Stimulated activated CD8-positive, alpha-beta memory T cell treated with anti-CD3 and anti-CD28 coated beads, Interleukin-12 subunit alpha, Interleukin-12 subunit beta, amount 100 ng/mL, for 4 hours (primary cell): ENCODE measurements at places on chromosomes 5 and 9.
A peak's percentile ranks its signal among the peaks of the same experiment; 100 is the strongest.

GRCh38 chr5:163387589-163388343 is 49.6 kb upstream of the CCNG1 start:
- DNase-seq: no peak

GRCh38 chr9:128091144-128091543 is 23.1 kb downstream of the SLC25A25 start:
- DNase-seq: no peak

DNA sequence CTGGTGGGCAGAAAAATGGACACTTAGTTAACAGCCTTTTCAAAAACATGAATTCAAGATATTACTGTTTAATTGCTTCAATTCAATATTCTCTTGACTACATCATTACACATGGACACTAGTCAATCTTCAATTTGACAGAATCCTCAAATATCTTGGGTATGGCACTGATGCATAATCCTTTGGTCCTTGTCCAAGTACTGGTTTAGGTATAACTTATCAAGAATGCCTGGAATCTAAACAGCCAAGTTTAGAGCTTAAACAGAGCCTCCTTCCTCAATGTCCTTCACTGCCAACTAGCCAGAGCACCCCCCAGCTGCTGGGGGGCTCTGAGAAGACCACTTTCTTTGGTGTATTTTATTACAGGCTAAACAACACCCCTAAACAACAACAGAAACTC is 61.6 kb upstream of the ERCC6L2 start:
- no peak for DNase-seq

DNA sequence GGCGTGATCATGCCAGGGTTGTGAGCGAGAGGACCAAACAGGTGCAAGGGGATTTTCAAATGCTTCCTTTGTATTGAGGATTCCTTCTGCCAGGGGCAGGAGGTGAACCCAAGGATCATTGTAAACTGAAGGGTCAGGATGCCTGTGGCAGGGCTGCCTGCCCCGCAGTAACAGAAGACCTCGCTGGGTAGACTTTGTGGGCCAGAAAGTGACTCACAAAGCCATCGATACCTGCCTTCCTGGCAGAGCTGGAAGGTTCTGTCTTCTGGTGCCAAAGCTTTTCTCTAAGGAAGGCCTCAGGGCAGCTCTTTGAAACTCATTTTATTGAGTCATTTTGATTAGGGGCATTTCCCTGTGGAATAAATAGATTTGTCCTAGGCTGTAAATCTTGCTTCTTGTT is 223.4 kb downstream of the ICE1 start:
- no peak for DNase-seq

- no peak for DNase-seq
Measured at GRCh38 chr9:35993976-35994720, 36.2 kb upstream of the OR2S2 start.

DNA sequence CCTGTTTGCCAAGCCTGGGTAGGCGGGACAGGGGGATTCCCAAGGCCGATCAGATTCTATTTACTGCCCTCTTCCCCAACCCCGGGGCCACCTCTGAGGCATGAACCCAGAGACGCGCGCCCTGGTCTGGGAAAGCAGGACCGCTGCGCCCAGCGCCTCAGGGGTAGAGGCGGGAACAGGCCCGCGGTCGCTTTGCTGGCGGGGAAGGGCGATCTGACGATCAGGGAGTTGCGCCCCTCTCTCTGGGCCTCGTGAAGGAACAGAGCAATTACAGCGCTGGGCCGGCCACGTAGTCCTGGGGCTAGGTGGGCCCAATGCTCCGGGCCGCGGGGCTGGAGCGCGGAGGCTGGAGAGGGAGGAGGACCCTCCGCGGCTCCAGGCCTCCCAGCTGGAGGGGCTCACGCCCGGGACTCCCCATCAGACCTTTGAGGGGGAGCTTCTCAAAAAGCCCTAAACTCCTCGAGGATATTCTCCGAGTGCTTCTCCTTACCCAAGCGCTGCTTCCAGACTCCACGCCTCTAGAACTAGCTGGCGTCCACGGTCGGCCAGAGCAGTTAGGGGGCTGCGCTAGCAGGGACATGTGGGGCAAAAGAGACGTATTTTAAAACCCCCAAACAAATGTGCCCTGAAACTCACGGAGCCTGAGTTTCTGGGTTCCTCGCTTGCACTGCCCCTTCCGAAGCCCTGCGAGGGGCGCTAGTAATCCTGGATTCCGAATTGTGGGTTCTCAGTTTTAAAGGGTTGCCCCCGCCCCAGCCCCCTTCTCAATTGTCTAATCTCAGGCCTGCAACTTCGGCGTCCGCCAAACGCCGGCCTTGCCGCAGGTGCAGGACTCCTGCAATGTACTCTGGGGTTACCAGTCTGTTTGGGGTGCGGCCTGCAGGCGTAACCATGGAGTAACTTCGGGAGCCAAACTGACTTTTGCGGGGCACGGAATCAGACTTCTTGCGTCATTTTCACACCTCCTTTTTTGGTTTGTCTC is 57.6 kb downstream of the TMEM174 start:
- DNase-seq: no peak

- no peak for DNase-seq
Measured at GRCh38 chr9:93586290-93587057, 10.1 kb downstream of the PHF2 start.

- no peak for DNase-seq
Measured at GRCh38 chr5:180178531-180179441, 30.2 kb downstream of the RASGEF1C start.

GRCh38 chr9:100099722-100100042 is 639 bp downstream of the INVS start:
- no peak for DNase-seq

DNA sequence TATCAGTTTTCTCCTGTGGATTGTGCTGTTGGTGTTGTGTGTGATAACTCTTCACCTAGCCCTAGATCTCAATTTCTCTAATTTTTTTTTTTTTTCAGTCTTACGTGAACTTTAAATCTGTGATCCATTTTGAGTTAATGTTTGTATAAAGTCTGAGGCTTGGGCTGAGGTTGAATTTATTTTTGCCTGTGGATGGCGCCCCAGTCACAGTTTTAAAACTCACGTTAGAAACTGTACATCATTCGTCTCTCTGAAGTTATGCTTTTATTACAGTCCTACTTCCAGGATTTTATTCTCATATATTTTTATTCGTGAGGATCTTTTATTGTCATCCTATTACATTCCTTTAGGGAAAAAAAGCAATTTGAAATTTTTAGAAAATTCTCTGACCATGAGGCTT is 103.1 kb downstream of the EHMT1 start:
- no peak for DNase-seq

DNA sequence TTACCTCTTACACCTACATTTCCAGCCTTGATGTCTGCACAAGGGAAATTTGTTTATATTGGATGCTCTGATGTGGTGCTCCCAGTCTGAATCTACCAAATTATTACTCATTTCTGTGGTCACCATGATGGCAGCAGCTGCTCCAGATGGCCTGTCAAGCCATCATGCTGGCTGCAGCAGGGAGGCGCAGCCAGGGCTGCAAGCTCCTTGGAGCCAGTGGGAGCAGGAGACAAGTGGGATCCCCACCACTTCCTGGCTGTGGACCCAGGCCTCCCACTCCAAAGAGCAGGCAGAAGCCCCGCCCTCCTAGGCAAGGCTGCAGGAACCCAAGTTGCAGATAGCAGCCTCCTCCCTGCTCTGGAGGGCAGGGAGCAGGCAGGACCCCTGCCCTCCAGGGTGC is 241.1 kb upstream of the ATP10B start:
- no peak for DNase-seq

DNA sequence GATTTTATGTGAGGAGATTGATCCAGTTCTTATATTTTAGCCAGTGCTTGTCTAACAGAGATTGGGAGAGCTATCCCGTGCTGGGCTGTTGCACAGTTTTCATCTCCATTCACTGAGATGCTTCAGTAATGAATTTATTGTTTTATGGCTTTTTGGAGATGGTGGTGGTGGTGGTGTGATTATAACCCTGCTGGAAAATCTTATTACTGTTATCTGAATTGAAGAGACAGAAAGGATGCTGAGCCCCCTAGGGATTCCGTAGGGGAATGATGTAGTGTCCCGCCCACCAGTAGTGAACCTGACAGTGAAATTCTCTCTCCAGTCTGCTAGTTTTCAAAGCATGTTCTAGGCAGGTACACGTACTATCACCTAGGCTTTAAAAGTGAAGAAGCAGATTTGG is 1.9 kb downstream of the RAI14 start:
- no peak for DNase-seq

- no peak for DNase-seq
Measured at GRCh38 chr5:8381972-8382371, 513.0 kb downstream of the MTRR start.

- DNase-seq: no peak
Measured at GRCh38 chr5:68336200-68336599, 120.6 kb downstream of the PIK3R1 start.

- no peak for DNase-seq
Measured at GRCh38 chr9:124541824-124542223, 34.6 kb upstream of the NR5A1 start.

- DNase-seq: no peak
Measured at GRCh38 chr5:90894866-90895420, 336.3 kb downstream of the ADGRV1 start.

- DNase-seq: no peak
Measured at GRCh38 chr5:145987856-145988255, 51.5 kb downstream of the SH3RF2 start.

GRCh38 chr5:32383586-32383985 is 61.0 kb downstream of the ZFR start:
- DNase-seq: no peak

GRCh38 chr5:2531318-2531717 is 220.2 kb downstream of the IRX2 start:
- DNase-seq: no peak

DNA sequence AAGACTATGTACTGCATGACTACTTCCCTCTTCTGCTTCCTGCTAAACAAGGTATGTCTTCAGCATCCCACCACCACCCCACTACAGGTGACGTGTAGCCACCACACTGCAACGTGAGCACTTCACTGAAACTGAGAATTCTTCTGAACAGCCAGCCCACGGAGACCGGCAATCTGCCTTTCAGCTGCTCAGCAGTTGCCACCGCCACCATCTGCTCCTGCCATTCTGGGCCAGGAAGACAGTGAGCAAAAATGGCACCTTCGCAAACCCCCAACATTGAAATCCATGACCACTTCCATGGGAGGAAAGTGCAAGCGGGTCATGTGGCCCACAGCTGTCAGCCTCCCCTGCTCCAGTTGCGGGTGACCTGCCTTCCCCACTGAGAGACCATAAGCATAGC is 443.4 kb upstream of the ST8SIA4 start:
- DNase-seq: no peak

GRCh38 chr5:59390074-59390659 is 503.4 kb downstream of the PDE4D start:
- DNase-seq: no peak

DNA sequence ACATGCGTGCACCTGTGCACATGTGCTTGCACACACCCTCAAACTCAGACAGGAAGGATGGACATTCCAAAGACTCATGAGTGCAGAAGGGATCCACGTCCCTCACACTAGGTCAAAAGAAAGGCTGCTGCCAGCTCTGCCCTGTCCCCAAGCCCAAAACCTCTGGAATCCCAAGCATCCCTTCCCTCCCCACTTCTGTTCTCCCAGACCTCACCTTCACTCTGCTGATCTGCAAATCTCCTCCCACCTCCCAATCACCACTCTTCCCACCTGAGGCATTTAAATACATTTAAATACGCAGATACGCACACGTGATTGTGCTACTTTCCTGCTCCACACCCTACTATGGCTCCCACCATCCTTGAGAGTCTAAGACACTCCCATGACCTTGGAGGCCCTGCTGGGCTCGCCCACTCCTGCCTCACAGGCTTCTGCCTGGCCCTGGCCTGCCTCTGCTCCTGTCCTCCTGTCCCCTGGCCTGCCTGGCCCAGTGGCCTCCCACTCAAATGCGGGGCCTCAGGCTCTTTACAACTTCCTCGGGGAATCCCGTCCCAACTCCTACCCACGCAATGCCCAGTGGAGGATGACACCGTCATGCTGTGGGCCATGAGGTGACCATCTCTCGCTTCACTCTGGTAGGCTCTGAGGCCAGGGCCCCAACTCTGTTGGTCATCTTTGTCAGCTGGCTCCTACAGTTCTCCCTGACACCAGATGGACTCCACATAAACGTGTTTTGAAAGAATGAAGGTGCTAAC is 478.4 kb upstream of the DAP start:
- DNase-seq: no peak

DNA sequence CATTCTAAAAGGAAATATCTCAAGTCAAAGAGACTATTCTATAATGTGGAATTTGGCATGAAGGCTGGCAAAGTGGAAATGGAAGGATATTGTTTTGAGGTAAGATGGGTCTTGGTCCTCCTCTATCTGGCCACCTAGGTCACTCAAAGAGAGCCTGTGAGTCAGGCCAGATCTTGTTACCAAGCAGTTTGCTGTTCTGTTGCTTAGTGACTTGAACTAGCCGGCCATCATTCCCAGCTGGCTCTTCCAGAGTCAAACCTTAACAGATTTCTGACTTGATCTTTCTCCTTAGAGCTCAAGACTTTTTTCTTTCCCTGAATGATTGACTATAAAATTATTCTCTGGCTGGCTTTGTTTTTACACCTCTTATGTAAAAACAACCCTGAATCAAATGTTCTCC is 136.1 kb downstream of the PDE4D start:
- no peak for DNase-seq

DNA sequence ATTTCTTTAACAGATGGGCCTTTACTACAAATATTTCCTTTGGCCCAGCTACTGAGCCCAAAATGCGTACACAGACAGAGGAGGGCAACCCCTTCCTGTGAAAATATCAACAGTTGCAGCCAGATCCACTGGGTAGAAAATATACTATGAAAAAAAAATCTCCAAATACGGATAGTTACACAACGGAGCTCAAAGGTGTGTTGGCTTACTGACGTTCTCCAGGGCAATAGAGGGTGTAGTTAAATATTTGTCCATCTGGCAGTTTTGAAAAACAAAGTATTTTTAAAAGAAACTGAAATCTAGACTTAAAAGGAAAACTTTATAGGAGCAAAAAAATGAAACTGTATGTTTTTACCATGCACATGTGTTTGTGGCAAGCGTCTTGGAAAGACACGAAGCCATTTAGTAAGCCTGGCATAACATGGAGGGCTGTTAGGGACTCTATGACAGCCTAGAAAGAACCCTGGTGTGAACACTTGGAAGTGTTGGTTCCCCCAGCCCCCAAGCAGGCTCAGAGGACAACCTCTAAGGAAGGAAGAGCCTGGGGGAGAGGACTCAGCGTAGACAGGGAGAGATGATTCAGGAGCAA is 157.8 kb upstream of the TRPM3 start:
- no peak for DNase-seq

GRCh38 chr5:106780355-106780754 is 890.4 kb downstream of the EFNA5 start:
- no peak for DNase-seq

DNA sequence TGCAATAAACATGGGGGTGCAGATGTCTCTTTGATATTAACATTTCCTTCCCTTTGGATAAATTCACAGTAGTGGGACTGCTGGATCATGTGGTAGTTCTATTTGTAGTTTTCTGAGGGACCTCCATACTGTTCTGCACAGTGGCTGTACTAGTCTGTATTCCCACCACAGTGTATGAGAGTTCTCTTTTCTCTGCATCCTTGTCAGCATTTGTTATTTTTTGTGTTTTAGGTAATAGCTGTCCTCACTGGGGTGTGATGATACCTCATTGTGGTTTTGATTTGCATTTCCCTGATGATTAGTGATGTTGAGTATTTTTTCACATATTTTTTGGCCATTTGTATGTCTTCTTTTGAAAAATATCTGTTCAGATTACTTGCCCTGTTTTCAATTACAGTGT is 562.5 kb downstream of the CSNK1G3 start:
- DNase-seq: no peak

GRCh38 chr5:126422994-126423788 is at the start of gene GRAMD2B:
TSS of gene GRAMD2B (plus strand) at chr5:126423409. CDS start at chr5:126423607, 198 bp downstream.
- DNase-seq: peak; percentile 45

- DNase-seq: no peak
Measured at GRCh38 chr5:13913962-13914361, 30.5 kb downstream of the DNAH5 start.
